T-helper 22 cell (primary cell): ENCODE measurements at places on chromosomes 7 and 10.

GRCh38 chr10:100509241-100509840 is 10.3 kb downstream of the SEC31B start:
- no peak for DNase-seq

GRCh38 chr10:130399425-130399950 is 263.3 kb downstream of the GLRX3 start:
- no peak for DNase-seq

DNA sequence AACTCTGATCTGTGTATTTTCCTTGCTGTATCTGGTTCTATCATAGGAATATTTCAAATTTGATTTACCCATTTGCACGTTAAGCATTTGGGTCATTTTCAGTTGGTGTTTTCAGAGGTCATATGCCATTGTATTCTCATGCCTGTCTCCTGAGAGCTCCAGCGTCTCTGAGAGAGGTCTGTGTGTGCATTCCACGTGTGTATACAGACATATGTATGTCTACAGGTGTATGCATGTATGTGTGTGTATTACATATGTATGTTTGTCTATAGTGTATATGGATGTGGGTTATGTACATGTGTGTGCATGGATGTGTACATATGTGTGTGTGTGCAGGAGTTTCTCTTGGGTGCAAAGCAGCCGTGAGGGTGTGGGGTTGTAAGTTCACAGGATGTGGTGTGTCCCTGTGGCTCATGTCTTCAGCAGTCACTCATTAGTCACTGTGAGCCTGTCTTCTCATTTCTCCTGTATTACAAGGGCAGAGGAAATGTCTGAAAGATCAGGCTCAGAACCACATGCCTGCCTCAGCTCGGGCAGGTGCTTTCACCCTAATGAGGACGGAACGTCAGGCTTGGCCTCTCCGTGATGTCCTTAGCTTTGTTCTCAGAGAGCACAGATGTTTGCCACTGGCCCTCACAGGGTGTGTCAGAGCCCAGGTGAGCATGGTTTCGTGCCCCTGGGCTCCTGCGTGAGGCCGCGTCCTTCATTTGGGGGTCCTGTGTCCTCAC is 101.6 kb downstream of the NKX6-2 start:
- DNase-seq = no peak

GRCh38 chr7:135100856-135101255 is 47.0 kb upstream of the TMEM140 start:
- no peak for DNase-seq

DNA sequence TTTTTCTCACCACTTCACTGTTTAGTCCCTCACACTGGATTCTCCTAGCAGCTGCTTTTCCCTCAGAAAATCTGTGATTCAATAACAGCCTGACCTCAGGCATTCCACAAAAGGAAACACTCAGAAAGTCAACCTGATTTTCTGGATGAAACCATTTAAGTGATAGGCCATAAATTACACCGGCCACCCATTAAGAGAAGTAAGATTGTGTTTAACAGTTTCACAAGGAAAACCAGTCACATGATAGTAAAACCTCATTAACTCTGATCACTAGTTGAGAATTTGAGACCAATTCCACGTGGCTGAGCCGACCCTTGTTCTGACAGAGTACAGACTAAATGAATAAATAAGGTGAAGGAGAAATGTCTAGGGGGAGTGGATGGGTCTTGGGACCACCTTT is 7.7 kb downstream of the GRM8 start:
- no peak for DNase-seq

DNA sequence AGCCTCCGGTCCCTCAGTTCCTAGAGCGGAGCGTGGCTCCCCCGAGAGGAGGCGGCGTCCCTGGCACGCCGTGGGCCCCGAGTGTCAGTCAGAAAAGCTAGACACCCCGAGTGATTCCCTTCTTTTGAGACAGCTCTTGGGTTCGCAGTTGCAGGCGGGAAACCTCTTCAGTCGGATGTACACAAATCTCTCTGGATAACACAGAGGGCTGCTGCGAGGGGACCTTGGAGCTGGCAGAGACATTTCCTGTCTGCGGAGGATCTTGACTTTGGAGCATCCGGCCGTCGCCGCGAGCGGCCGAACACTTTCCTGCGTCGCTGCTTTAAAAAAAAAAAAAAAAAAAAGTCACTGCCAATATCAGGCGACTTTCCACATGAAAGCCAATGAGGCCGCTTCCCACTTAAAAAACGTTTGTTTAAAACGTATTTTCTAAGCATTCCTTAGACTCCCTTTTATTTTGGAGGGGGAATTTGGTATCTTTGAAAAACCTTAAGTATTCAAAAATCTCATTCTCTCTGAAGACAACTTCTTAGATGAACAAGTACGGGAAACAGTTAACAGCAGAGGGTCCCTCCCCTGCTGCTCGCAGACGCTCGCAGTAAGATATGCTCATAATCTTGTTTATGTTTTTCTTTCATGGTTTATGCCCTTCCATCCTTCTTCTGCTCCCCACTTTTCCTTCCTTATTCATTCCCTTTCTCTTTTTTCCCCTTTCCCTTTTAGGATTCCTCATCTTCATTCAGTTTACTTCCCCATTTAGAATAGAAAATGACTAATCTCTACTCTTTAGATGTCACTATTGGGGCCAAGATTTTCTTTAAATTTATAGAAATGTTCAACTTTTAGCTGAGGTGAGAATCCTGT is 10.0 kb downstream of the HHEX start:
- DNase-seq = no peak

DNA sequence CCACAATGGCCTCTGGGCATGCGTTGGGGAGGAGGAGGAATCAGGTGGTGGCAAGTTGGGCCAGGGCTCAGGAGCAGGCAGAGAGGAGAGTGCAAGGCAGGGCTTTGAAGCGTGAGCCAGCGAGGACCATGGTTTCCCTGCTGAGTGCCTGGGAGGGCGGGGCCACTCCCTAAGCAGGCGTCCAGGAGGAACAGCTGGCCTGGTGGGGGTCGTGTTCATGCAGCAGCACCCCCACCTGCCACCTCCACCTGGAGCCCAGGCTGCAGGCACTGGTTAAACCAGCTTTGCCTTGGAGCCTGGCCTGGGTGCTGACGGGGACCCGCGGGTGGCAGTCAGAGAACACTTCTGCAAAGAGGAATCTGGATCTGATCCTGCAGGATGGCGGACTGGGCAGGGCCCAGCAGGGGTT is 24.2 kb upstream of the AQP1 start:
- no peak for DNase-seq

- no peak for DNase-seq
Measured at GRCh38 chr7:142563470-142563869, 185.8 kb upstream of the PRSS1 start.
